ENCODE measurements at places on chromosomes 2 and 18. TPM values are rescaled to one million over a fixed set of nuclear protein-coding genes. Genes with fewer than 3 reads are reported as not detected.
A peak's percentile ranks its signal among the peaks of the same experiment; 100 is the strongest.

GRCh38 chr2:218482651-218483050, 63.7 kb downstream of the VIL1 start:
- no peak for DNase-seq

DNA sequence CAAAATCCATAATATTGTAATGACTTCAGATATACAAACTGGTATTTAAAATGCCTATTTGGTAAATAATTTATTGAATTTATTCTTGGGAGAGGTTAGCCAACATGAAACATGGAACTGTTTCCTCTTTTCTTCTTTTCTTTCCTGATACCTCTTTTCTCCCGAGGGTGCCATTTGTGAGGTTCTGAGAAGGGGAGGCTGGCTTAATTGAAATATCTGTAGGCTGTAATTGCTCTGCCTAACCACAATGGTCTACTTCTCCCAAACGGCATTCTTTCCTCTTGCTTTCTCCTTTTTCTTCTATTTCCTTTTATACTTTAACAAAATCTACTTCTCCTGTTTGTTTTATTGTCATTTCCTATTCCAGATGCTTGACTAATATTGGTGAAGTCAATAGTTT, 114.9 kb downstream of the TCF4 start:
- no peak for DNase-seq

DNA sequence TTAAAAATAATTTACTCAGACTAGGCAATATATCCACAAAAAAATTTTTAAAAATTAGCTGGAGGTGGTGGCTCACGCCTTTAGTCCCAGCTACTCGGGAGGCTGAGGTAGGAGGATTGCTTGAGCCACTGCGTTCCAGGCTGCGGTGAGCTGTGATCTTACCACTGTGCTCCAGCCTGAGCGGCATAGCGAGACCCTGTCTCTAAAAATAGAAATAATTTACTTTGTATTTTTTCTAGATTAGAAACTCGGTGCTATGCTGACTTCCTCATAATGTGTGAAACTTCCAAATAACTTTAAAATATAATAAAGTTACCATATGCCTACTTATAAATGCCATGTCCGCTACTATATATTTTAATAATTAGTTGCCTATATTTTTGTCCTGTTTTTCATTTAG, 6.7 kb downstream of the PPIG start:
- no peak for DNase-seq

DNA sequence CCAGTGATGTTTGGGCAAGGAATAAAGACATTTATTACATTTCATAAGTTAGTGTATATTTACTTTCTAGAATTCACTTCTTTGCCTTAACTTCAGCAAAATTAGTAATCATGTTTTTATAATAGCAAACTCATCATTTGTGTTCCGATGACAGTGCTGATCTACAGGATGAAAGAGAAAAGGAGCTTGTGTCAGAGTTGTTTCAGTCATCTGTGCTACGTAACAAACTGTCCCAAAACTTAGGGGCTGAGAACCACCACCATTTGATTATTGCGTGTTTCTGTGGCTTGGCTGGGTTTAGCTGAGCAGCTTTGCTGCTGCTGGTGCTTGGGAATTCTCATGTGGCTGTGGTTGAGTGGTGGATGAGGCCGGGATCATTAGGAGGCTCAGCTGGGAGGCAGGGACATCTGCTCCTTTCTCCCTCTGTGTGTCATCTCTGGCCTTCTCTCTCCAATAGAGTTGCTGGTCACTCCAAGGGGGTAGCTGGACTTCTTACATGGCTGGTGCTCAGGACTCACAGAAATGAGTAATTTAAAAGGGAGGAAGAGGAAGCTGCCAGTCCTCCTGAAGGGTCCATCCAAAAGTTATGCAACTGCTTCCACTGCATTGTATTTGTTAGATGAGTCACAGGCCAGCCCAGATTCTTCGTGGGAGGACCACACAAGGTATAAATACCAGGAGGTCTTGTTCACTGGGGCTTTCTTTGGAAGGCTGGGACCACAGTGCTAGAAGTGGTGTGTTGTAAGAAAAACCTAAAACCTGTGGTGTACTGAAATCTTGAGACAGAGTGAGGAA, 43.4 kb upstream of the HAAO start:
- peak; percentile 98 for DNase-seq

- no peak for DNase-seq
These were observed 50.4 kb upstream of the ERMN start for GRCh38 chr2:157376041-157376440.

GPR35 gene
- 0.28 TPM for total RNA-seq

ZDBF2 gene
- 16.7 TPM for total RNA-seq

NAT8 gene
- total RNA-seq, result not detected

PSMA8 gene
- not detected for total RNA-seq
